ENCODE measurements at places on chromosomes 3 and 15.

DNA sequence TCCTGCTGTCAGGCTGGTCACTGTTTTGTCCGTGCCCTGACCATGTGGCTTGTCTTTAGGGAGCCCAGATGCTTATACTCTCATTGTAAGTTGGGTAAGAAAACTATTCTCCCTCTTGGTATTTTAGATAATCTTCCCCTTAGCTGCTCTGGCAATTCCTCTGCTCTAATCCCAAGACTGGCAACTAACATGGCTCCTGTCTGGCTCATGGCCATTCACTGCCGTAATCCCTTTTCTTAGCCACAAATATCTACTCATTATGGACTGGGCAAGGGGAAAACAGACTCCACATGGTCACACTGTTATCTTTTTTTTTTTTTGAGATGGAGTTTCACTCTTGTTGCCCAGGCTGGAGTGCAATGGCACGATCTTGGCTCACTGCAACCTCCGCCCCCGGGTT is 38.8 kb downstream of the TYRO3 start:
- DNase-seq = no peak

GRCh38 chr3:161026612-161027510 is 78.3 kb downstream of the B3GALNT1 start:
- DNase-seq = no peak

GRCh38 chr15:73857193-73857920 is 16.0 kb upstream of the TBC1D21 start:
- DNase-seq = no peak

DNA sequence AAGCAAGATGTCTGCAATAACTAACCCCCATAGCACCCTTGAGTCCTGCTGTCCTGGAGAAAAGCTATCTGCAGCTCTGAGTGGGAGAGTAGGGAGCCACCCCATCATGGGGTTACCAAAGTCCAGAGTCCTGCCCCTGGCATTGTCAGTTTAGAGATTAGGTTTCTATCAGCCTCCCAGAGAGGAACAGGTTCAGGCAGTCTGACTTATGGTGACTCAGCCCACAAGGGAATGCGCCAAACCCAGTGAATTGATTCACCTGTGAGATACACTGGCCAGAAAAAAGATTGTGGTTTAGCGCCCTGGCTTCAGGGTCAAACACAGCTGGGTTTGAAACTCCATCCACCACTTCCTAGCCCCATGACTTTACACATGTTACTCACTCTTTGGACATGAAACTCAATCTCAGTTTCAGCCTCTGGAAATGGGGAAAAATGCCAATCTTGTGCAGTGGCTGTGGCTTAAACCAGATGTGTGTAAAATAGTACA is 263.6 kb upstream of the HES1 start:
- DNase-seq = no peak

DNA sequence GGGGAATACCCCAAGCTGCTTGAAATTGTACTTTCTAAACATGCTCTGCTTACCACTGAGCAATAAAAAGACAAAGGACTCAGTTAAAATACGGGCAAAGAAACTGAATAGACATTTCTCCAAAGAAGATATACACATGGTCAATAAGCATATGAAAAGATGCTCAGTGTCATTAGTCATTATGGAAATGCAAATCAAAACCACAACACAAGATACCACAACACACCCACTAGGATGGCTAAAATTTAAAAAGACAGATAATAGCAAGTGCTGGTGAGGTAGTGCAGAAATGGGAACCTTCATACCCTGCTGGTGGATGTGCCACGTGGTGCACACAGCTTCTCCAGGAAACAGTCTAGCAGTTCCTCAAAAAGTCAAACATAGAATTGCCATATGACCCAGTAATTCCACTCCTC is 21.3 kb downstream of the LRIG1 start:
- DNase-seq = no peak

DNA sequence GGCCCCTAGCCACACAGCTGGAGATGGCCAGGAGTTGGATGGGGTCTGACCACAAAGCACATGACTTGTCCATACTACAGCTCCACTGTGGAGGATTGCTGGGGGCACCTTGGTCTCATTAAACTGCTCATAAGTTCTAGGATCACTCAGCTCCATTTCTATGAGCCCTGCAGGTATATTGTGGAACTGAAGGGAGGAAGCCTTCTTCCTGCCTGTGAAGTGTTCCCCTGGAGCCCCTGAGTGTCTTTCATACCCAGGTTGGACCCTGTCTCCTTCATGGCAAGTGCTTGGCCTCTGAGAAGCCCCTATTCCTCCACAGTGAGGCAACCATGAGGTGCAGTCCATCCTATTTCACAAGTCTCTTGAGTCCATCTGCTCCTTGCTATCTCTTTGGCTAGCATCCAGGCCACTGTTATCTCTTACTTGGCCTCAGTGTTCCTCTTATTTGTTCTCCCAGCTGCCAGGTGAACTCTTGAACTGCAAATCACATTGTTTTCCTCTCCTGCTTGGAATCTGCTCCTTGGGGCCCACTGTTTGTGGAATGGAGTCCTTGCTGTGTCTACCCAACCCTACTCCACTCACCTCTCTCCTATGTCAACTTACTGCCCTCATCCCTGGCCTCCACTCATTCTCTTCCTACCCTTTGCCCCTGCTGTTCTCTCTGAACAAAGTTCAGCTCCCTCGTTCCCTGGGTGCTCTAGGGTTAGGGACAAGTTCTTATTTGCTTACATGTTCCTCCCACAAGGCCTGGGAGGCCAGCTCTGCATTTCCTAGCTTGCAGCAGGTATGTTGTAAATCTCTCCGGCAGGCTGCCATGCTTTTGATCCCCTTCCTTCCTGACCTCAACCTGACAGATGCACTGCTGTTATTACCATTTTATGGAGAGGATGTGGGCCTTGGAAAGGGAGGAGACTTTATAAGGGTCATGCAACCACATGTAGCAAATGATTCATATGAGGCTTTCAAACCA is 1.2 kb downstream of the ACOX2 start:
- DNase-seq = no peak

GRCh38 chr3:12302564-12302963 is 13.7 kb downstream of the PPARG start:
- no peak for DNase-seq

DNA sequence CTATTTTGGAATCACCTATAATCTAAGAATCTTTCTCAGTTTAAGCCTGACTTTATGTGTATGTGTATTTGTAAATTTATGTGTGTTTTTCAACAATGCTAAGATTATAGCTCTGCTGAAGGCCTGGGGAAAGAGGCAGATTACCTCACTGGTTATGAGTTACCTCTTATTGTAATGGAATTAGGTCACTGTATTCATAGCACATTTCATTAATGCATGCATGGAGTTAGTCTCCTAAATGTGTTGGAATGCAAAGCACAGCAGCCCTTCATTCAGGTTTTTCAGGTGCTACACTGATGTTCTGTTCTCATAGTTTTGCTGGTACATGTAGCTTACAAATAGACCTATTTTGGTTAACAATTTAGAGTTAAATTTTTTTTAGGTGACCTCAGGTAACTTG is 9.5 kb downstream of the GPR87 start:
- DNase-seq = no peak

GRCh38 chr3:88657459-88657858 is 450.0 kb upstream of the EPHA3 start:
- DNase-seq = no peak

DNA sequence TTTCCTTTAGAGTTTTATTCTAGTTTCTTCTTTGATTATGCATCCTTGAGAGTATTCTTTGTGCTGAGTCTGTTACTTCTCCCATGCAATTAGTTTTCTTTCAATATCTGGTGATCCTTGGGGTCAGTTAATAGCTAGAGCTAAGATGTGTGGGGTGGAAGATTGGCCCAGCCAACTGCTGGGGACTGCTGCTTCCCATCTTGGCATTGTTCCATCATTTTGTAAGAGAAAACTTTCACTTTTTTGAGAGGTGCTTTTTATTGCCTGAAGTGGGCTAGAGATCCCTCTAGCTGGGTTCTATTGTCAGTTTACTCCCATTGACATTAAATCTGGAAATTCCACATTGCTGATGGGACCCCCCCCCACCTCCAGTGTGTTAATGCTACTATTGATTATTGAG is 15.4 kb downstream of the BCL2L10 start:
- no peak for DNase-seq

GRCh38 chr3:27560484-27561056 is 76.4 kb upstream of the SLC4A7 start:
- no peak for DNase-seq

GRCh38 chr3:107975529-107976201 is 115.2 kb downstream of the CD47 start:
- DNase-seq = no peak

DNA sequence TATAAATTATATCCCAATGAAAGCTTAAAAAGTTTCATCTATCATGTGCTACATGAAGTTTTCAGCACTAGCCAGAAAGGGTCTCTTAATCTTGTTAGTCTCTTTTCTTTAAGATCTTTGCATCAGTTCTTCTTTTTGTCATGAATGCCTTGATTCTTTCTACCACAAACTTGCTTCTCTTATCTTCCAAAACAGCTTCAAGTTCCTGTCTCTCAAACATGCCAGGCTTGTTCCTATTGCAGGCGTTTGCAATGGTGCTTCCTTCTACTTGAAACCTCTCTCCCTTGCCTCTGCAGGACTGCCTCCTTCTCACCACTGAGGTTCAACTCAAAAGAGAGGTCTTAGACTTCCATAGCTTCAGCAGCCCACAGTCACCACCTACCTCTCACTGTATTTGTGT is 104.3 kb upstream of the FRMD4B start:
- DNase-seq = no peak

DNA sequence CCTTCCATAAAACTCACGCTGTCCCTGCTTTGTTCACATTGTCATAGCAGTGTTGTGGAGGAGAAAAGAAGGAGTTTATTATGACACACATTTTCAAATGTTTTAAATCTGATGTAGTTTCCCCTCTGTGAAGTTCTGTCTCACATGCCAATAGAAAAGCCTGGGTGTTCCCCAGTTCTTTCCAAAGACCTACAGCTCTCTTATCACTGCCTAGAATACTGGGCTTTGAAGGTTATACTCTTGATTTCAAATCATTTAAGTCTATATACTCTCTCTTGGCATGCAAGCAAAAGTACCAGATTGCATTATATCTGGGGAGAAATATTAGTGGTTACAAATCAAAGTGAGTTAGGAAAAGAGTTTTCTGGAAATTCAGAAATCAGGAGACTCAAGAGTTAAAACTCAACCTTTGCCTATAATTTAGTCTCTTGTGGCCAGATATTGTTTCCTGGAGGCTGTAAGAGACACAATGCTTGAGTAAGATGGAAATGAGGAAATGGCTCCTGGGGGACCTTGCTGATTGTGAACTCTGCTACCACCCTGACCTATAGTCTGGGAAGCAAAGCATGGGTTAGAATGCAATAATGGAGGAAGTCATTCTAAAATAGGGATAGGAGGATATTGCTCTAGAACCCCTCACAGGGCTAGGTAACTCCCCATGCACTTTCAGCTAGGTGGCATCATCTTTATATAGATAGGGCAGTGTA is 182.8 kb downstream of the KCNAB1 start:
- DNase-seq = no peak

GRCh38 chr3:146892041-146892440 is 286.9 kb upstream of the PLSCR5 start:
- no peak for DNase-seq

- DNase-seq = no peak
Measured at GRCh38 chr3:155423526-155424322, 130.2 kb upstream of the STRIT1 start.

- DNase-seq = no peak
Measured at GRCh38 chr3:153503873-153504272, 341.8 kb downstream of the RAP2B start.

DNA sequence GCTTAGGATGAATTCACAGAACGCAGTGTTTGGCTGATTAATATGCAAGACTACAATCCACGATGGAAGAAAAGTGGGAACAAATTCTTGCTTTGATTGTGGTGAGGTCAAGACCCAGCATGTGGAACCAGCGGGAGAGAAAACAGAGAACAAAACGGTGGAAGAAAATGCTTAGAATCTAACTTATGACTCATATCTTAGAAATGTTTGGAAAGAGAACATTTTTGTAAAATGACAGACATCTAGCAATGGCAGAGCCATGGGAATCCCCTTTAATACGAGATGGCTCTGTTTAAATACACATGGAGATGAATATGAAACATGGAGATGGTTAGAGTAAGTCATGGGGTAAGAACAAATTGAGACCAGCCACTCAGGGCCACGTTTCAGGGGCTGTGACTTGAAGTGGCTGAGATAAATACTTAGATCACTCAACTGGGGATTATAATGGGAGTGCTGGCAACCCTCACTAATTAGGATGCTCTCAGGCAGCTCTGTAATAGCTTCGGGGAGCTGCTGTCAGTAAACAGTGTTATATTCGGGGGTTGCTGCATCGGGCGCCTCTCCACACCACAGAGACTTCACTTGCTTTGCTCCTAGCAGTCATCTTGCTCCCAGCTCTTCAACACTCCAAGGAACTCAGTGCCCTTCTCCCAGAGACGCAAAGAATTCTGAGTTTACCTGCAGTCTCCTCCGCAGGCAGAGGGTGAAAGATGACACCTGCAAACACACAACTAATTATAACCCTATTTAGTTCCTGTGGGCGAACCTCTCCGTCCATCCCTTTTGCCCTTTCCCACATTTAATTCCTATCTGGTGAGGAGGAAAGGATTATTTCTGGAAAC is 68.0 kb upstream of the ONECUT1 start:
- DNase-seq = no peak

GRCh38 chr15:48880070-48880634 is 2.2 kb downstream of the EID1 start:
- DNase-seq = no peak

DNA sequence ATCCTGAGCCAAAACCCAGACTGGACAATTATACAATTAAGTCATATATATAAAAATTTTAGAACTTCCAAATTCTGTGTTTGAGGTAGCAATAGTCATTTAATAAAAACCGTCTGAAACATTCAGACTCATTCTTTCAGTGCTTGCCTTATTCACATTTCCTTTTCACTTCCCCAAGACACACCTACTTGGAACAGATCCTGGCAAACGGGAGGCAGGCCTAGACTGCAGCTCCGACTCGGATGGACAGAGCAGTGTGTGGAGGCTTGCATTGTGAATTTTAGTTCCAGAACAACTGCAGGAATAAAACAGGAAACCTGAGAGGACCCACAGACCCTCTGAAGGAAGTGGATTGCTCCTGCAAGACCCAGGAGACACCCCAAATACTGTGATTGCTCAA is 341.4 kb downstream of the CNTN3 start:
- DNase-seq = no peak

- DNase-seq = no peak
Measured at GRCh38 chr15:67164811-67165253, 89.6 kb downstream of the AAGAB start.

DNA sequence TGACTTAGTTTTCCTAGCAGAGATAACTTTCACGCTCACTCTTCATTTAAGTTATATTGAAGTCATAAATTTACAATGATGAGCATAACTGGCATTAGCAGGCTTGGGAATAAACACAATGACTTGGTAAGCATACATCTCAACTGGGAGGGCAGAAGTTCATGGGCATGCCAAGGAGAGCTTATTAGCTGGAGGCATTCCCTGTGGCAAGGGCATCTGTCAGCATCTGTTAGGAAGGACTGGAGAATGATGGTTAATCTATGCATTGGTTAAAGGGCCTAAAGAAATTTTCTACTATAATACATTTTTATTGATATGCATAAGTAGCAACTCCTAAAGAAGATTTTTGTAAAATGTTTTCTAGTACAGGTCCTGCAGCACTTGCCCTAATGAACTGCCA is 52.4 kb downstream of the NEK11 start:
- DNase-seq = no peak
